Muscle of back (tissue), 13 donors: ENCODE measurements at places on chromosomes 1 and 21. TPM values are rescaled to one million over a fixed set of nuclear protein-coding genes. Genes with fewer than 3 reads are reported as not detected.

- peak; percentile 27 for DNase-seq
These were observed 103.7 kb downstream of the NCAM2 start for GRCh38 chr21:21101911-21102310.

DNA sequence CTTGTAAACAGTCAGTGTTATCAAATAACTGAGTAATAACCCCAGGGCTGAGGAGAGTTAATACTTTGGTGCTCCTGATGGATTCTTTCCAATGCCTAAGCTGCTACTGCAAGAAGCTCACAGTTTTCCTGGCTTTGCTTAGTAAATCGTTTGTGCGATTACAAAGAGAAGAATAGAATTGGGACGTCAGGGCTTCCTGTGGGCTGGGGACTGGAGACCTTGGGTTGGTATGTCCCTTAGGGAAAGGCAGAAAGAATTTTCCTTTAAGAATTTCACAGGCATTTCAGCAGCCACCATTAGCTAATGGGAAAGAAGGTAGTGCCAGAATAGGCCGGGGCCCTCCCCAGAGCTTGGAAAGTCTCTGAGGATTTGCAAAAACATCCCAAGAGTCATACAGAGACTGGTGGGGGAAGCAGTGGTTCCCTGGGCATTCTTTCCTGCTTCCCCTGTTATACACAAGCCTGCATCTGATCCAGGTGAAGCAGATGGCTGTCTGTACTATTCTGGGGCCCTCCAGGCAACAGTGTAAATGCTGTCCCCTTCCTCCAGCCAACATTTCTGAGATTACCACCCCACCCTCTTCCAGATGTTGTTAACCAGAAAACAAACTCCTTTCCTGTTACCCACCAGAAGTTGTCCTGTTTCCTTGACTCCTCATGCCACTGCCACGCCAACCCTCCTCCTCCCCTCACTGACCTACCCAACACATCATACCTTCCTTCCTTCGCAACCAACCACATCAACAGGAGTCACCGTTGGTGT is 40.2 kb downstream of the PLXNA2 start:
- DNase-seq: peak; percentile 49

- DNase-seq: no peak
These were observed 19.0 kb downstream of the YTHDF2 start for GRCh38 chr1:28755701-28756100.

DNA sequence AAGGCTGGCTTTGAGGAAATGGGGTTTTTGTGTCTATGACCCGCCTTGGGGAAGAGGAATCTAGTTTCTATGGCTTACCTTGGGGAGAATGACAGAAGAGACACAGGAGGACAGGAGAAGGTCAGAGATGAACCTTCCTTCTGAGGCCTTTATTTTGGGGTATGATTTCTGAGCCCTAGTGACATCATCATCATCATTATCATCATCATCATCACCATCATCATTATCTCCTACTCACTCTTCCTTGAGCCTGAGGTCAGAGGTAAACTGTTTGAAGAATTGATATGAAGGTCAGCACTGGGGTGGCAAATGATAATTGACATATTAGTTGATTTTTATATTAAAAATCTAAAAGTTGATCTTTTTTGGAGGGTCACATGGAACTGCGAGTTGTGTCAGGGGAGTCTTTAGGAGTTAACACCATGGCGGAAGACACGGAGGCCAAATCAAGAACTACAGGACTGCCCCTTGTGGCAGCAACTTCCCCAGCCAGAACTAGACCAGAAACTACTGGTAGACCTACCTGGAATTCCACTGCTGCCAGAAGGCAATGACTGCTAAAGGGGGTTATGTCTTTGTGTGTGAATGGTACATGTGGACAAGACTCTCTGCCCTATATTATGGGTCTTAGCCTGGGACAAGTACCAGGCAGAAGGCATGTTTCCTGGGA is 49.8 kb upstream of the WLS start:
- no peak for DNase-seq

IFNLR1 gene
- 0.12 TPM for polyA plus RNA-seq

DIO1 gene
- not detected for polyA plus RNA-seq
